ENCODE measurements at places on chromosomes 4 and X.

DNA sequence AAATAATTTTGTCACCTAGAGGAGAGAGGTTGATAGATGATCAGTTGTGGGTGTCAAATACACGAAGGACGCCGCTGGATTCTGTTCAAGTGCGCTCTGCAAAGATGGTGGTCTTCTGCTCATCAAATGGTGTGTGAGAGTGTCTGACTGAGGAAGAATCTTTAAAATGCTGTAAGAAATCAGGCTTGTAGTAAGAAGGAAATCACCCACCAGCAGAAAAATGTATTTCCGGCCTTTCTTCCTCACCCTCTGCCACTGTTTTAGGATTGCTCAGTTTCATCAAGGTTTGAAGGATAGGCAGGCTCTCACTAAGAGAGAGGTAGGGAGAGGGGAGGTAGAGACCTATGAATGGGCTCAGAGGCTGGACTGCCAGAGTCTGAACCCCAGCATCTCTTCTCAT is 28.7 kb downstream of the RHOH start:
- no peak for DNase-seq

- DNase-seq = no peak
Measured at GRCh38 chr4:110959041-110959643, 336.3 kb upstream of the PITX2 start.

- DNase-seq = no peak
Measured at GRCh38 chrX:78643874-78644273, 15.3 kb downstream of the RTL3 start.

- DNase-seq = no peak
Measured at GRCh38 chr4:109294468-109295020, 7.9 kb downstream of the COL25A1 start.

GRCh38 chr4:55216863-55217635 is 91.7 kb upstream of the KDR start:
- DNase-seq = no peak

DNA sequence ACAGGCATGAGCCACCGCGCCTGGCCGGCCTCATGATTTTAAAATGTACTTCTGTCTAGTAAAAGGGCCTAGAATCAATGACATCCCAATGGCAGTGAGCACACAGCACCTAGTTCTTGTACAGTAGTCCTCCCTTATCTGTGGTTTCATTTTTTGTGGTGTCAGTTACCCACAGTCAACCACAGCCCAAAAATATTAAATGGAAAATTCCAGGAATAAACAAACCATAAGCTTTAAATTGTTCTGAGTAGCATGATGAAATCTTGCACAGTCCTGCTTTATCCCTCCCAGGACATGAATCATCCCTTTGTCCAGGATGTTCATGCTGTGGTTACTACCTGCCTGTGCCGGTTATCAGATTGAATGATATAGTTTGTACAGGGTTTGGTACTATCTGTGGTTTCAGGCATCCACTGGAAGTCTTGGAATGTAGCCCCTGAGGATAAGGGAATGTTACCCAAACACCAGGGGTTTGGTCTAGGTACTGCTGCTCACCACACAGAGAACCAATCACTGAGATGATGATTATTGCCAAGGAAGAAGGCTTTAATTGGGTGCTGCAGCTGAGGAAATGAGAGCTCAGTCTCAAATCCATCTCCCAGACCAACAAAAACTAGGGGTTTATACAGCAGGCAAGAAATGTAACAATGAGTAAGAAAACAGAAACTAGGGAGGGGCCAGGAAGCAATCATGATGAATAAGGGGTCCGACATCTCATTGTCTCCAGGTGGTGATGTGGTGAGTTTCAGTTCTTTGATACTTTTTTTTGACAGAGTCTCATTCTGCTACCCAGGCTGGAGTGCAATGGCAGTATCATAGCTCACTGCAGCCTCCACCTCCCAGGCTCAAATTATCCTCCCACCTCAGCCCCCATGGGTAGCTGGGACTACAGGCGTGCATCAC is 16.2 kb upstream of the FHL1 start:
- no peak for DNase-seq

DNA sequence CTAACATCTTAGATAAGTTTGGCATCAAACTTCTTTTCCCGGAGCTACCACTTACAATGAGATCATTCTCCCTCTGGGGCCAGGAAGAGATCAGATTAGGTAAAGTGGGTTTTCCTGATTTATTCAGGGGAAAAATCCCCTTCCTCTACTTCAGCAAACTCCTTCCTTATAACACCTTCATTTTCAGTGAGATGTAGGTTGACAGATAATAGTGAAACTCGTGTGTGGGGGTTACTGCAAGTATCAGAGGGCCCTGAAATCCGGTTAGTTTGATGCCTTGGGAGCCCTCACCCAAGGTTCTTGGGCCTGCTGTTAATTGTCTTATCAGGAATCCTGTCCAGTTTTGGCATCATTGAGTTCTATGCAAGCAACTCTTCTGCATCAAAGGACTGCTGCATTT is 10.8 kb downstream of the FTHL17 start:
- DNase-seq = no peak

All from activated T-helper 1 cell treated with anti-CD3 and anti-CD28 coated beads, Interleukin-2, amount 50 U/mL, for 16 hours (primary cell).